ENCODE measurements at places on chromosomes 7 and 10.
A peak's percentile ranks its signal among the peaks of the same experiment; 100 is the strongest.

DNA sequence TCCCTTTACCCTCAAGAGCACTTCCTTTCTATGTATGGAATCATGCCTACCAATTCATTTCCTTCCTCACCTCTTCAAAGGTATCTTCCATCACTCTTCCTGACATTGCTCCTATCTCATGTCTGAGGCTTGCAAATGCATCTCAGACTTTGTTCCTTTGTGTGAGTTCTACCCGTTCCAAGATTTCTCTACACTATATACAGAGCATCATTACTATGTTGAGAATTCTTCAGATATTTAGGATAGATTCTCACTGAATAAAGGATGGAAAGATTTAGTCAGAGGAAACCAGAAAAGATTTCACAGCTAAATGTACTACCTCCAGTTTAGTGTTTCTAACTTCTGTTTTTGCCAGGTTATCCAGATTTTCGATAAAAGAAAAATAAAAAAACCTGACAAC lies 462.7 kb downstream of the PHTF2 start:
- DNase-seq, result no peak

GRCh38 chr7:32865448-32866030 lies 26.0 kb downstream of the KBTBD2 start:
- no peak for DNase-seq

DNA sequence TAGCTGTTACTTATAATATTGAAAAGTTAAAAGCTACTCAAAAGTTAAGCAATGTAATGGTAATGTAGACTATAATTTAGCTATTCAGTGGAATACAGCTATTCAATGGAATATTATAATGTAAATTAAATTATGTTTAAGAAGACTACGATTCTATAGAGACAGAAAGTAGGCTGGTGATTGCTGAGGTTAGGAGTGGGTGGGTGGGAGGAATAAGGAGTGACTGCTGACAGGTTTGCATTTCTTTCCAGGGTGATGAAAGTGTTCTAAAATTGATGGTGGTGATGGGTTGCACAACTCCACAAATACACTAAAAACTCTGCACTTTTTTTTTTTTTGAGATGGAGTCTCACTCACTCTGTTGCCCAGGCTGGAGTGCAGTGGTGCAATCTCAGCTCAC lies 21.4 kb downstream of the DENND2A start:
- no peak for DNase-seq

DNA sequence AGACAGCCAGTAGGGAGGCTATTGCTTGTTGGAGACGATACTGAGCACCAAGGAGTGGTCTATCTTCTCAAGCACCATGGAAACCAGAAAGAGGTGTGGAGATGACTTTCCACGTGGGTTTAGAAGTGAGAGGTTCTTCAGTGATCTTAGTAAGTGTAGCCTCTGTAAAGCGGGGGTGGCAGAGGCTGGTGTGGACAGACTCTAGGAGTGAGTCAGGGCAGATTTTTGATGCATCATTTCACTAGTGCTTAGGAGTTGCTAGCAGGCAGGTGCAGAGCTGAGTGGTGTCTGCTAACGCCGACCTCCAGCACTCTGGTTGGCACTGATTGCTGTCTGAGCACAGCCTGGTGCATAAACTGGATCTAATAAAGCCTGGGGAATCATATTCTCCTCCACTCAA lies 78.4 kb upstream of the ADO start:
- no peak for DNase-seq

DNA sequence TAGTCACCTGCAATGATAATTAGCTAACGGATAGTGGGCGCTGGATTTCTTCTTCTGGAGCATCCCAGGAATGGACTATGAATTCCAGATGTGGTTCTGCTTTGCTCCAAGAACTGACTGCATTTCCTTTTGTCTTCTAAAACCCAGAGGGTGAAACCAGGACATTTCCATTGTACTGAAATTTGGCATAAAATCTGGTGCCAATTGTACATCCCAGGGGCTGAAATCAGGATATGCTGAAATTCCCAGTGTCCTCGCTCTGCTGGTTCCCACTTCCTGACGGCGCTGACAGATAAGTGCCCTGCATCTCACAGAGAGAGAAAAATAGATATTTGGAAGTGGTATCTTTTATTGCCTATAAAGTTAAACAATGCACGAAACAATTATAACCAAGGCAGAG lies 31.9 kb downstream of the RBM20 start:
- no peak for DNase-seq

DNA sequence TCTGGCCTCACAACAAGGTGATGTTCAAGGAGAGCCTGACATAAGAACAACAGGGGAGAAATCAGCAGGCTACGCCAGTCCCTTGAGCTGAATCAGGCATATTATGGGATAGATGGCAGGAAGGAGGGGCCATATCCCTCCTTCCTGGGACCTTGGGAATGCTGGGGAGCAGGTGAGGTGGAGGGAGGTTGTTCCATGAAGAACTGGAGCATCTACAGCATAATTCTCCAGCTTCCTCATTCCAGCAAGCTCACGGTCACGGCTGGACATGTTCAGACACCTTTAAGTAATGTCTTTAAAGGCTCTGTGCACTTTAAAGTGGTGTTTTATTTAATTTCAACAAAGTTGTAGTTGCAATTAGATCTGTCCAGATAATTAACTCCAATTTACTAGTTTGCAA lies 780.5 kb downstream of the TYW1 start:
- DNase-seq, result no peak

DNA sequence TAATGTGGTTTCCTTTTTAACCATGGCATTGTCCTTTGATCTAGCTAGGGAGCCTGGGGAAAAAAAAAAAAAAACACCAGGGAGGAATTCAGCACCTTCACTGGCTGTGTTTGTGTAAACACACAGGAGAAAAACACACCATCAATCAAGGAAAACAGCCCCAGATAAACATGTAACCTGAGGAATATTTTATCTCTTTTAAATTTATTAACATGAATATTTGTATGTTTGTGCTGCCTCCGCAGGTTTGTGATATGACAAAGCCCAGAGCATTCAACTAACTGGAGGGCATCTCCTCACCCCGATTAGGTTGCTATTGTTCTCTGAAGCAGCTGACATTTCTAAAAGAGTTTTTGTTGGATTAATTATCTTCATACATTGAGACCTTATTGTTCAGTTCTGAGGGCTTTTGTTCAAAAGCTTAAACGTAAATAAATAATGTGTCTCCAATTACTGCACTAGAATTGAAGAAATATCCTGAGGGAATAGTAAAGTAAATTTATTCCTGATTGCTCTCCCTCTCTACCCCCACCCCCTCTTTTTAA lies 89.4 kb upstream of the SEMA3E start:
- DNase-seq, result peak; percentile 60

DNA sequence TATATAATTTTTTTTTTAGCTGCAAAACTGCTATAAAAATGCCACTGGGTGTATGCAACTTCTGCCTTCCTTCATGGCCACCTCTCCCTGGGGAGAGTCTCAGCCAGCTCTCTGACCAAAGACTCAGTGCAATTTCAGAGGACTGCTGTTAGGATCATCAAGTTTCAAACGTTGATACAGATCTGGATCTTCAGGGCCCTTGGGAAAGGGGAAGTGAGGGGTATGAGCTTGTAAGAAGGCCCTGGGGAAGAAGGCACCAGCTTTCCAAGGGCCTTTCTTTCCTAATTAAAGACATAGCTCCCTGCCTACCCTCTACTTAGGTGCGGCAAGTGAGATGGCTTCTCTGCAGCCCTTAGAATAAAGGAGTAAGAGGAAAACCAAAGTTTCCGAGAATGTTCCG lies 130.4 kb downstream of the CUL2 start:
- DNase-seq, result no peak

- DNase-seq, result peak; percentile 32
These were observed 22.1 kb downstream of the CYP17A1 start for GRCh38 chr10:102814873-102815661.

- DNase-seq, result no peak
These were observed 19.4 kb upstream of the IL15RA start for GRCh38 chr10:5996696-5997095.

- DNase-seq, result peak; percentile 47
These were observed 232.7 kb upstream of the TAC1 start for GRCh38 chr7:97499204-97499603.

DNA sequence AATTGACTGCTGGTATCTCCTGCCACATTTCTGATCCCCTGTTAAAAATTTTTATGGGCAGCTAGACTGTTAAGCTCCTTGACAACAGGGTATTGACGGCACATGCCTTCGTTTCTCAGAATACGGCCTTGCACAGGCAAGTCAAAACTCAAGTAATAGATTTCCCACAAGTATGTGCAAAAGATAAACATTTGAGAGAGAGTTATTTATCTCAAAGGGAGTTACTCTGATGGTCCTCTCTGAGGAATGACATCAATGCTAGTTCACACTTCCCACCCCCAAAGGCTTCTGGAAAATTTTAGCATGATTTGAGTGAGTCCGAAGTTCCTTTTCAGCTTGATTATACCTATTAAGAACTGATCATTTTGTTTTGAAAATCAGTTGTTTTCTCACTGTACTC lies 71.9 kb downstream of the JCAD start:
- DNase-seq, result no peak

DNA sequence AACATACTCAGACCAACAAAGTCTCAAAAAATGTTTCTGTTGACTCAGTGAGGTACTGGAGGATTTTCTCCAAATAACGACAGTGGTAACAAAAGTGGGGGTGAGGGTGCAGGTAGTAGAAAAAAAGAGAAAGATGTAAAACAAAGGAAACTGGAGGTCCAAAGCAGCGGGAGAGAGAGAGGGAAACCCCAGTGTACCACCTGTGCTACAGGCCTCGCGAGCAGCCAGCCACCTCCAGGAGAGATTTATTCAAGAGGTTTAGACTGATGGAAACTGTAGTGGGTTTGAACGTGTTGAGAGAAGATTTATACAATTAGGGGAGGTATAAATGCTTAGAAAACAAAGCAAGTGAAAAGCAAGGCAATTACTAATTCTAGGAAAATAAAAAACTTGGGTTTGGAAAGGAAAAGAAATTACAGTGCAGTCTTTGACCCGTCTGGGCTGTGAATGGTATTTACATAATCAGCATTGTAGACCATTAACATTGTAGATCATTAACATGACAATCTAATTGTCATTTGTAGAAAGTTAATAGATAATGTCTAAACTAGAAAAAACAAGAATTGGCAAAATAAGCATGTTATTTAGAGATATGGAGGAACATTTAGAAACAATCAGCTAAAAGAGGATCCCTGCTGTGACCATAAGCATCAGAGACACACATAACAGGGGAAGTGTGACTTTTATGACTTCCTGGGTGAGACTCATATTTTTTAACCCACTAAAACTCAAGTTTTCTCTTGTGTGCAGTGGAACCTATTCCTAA lies 180.0 kb downstream of the RELN start:
- DNase-seq, result no peak

- DNase-seq, result no peak
These were observed 3.0 kb upstream of the WASL start for GRCh38 chr7:123751821-123752220.

DNA sequence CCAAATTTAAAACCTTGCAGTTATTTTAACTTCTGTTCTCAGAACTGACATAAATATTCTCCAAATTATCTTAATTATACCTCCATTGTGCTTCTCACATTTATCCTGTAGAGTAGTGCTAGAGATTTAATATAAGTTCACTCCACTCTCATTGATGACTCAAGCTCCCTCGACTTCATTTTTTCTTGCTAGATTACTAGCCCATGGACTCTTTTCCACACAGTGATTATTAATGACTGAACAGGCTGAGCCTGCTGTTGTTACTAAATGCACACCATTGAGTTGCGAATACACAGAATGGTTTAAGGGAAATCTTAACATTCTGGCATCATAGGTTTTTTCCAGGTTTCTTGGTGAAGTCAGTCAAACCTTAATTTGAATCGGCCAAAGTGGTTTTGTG lies 179.5 kb upstream of the AKR1E2 start:
- DNase-seq, result no peak

- DNase-seq, result no peak
These were observed 3.4 kb upstream of the NT5C3A start for GRCh38 chr7:33065981-33066380.

DNA sequence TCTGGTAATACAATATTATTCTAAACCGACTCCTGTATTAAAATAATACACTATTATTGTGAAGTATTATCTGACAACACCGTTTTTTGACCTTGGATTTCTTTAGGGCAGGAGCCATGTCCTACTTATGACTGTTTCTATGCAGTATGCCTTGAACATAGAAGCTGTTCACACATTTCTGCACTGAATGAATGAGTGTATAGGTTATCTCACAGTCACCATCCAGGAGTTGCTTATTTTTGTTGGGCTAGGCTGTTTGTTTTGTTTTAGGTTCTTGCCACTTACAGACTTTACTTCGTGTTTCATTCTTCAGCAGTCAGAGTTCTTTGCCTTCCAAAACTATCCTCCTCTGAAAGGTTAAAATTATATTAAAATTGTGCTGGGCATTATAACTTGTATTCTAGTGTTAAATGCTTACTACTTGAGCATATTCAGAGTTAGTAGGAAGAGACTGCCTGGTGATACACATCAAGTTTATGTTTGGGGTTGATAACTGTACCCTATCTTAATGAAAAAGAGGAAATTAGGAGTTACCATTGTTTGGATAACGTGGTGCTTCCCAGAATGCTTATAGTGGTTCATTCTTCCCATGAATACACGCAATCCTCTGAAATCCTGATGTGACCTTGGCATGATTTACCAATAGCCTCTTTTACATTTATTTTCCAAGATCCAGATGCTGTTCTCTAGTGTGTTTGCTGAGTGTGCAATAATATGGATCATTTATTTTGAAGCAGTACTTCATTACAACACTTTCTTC lies 1.7 kb downstream of the RALA start:
- DNase-seq, result peak; percentile 9

GRCh38 chr10:72779874-72780273 lies 87.9 kb downstream of the MCU start:
- DNase-seq, result no peak

DNA sequence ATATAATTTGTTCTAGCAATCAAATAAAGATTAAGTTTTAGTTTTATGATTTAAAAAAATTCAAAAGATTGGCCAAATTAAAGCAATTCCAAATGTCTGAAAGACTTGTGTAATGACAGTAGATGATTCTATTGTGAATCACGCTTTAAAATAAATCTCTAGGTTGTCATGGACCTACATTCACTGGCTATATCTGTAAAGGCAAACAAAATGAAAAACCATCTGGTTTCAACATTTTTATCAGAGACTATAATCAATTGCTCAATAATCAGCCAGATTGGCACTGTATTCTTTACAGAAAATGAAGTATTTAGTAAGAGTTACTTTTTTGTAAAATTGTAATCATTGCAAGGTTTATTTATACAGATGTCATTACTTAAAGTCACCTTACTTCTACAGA lies 60.7 kb downstream of the DGKB start:
- DNase-seq, result no peak

- DNase-seq, result no peak
These were observed 279.0 kb downstream of the KCNMA1 start for GRCh38 chr10:77358656-77359055.

DNA sequence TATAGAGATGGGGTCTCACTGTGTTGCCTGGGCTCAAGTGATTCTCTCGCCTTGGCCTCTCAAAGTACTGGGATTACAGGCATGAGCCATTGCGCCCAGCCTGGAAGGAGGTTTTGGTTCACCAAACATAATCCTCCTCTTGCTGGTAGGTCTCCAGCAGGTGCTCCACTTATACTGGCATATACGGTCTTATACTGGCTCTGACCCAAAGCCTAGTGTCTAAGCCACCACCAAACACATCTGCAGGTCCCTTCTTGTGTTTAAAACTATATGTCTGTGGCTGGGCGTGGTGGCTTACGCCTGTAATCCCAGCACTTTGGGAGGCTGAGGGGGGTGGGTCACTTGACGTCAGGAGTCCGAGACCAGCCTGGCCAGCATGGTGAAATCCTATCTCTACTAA lies 5.4 kb downstream of the MBLAC1 start:
- DNase-seq, result no peak
